ENCODE measurements at places on chromosomes 6 and 20.

DNA sequence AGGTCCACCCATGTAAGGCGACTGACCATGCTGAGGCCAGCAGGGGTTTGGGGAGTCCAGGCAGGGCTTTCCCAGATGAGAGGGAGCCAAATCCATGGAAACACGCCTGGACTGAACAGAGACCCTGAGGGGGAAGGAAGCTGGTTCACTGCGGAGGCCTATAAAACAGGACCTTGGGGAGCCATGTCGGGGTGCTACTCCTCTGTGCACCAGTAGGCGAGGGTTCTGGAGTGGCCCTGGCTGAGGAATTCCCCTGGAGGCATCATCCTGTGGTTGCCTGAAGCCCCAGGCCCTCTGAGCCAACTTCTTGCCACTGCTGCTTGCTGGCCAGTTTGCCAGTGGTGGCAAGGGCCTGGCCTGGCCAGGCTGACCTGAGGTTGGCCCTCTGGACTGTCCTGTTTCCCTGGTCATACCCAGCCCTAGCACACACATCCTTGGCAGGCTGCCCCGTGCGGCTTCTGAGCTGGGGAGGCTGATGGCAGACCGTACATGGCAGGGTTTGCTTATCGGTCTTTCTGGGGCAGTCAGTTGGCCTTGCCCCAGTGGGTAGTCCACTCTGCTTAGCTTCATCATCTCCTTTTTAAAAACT, 2.2 kb upstream of the LRRN4 start:
- no peak for DNase-seq

- peak; percentile 24 for DNase-seq
Measured at GRCh38 chr6:85449818-85450759, at the start of gene NT5E. NT5E (plus strand) TSS chr6:85450083; CDS start chr6:85450140, 57 bp downstream.

- DNase-seq: no peak
Measured at GRCh38 chr6:65819152-65819551, 112.1 kb upstream of the EYS start.

DNA sequence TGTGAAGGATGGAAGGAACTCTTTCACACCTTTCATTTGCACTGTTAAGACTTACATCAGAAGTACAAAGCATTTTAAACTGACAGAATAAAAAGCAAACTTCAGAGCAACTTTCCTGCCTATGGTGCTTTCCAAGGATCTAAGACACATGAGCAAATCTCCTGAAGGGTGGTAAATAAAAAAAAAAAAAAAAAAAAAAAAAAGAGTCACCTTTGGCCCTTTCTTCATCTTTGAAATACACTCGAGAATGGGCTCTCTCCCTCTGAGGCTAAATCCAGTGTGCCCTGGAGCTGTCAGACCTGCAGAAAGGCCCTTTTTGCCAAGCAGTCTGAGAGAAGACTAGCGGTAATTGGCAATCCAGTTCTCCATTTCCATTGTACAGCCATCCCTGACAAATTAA, 1113.8 kb upstream of the FLRT3 start:
- DNase-seq: no peak

DNA sequence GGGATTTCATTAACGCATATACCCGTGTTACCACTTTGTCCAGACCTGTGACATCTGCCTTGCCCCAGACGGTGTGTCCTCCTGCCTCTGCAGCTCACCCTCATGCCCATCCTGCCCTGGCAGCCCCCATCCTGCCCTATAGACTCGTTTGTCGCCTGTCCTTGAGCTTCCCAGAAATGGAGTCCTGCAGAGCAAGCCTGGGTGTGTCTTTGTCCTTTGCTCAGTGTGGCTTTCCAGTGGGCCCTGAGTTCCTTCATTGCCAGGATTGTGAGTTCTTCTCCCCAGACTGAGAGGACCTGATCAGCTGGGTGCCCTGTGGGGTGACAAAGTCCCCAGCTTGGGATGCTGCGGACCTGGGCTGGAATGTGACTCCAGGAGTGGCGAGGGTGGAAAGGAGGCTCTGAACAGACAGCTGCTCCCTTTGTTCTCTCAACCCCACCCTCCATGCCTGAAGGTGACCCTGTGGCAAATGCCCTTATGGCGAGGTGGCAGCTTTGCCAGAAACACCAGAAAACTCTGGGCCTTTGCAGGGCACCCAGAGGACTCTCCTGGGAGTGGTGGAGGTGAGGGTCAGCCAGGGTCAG, 2.4 kb upstream of the CST3 start:
- DNase-seq: no peak

DNA sequence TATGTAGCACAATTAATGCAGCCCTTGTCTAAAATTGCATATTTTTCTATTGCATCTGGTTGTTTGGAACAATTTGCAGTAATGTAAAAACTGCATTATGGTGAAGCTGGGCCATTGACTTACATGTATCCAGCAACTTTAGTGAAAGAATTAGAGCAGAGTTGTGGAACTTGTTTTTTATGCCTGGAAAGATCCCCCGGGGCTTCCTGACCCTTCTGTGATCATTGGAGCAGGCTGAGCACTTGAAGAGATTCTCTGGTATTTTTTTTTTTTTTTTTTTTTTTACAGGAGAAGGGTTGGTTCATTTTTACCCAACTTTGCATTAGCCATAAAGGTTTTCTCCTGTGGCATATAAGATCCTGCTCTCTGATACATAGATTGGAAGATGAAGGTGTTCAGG, 45.0 kb downstream of the LIN28B start:
- no peak for DNase-seq

DNA sequence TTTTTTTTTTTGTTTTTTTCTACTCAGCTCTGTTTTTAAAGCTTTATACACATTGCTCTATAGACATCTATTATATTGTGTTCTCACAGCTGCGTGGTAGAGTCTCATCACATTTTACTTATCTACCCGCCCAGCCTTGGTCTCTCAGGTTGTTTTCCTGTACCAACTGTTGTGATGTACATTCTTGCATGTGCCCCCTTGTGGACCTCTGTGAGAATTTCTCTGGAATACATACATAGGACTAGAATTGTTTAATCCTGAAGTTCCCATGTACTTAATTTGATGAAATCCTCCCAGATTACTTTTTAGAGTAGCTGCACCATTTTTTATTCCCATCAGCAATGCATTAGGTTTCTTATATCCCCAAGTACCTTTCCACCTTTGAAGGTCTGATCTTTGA, 40.4 kb upstream of the TINAG start:
- peak; percentile 67 for DNase-seq

- DNase-seq: no peak
Measured at GRCh38 chr20:9506964-9507369, 7.4 kb upstream of the LAMP5 start.

DNA sequence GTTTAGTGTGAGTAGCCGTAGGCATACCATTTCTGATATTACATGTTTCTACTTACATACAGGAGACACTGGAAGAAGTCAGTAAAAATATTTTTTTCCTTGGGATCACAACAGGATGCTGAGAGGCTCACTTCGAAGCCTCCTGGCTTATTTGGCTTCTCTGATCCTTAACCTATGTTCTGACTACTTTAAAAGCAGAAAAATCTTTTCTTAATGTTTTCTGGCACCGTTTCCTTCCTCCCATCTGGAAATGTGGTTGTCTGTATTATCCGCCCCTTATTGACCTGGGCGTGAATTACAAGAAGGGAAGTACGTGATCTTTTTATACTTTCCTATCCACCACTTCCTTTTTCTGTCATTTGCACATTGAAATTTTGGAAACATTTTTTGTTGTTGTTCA, 379.6 kb downstream of the COL12A1 start:
- DNase-seq: no peak

- DNase-seq: no peak
Measured at GRCh38 chr6:158026901-158027589, 45.4 kb downstream of the SYNJ2 start.

DNA sequence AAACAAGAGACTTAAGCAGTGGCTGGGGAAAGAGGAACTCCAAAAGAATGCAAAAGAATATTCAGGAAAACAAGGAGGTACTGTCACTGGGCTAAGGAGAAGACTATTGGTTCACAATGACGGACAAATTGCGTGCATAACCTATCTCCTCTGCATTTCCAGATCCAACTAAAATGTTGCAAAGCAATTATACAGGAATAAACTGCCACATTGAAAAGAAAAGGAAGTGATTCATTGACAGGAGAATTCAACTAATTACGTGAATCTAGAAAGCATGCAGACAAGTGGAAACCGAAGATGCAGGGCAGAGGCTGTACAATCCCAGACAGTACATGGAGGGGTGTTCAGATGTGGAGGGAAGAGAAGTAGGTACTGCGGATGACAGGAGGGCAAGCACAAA, 152.8 kb upstream of the RIPOR2 start:
- DNase-seq: no peak

- DNase-seq: no peak
Measured at GRCh38 chr20:8670893-8671215, 398.0 kb upstream of the PLCB4 start.

DNA sequence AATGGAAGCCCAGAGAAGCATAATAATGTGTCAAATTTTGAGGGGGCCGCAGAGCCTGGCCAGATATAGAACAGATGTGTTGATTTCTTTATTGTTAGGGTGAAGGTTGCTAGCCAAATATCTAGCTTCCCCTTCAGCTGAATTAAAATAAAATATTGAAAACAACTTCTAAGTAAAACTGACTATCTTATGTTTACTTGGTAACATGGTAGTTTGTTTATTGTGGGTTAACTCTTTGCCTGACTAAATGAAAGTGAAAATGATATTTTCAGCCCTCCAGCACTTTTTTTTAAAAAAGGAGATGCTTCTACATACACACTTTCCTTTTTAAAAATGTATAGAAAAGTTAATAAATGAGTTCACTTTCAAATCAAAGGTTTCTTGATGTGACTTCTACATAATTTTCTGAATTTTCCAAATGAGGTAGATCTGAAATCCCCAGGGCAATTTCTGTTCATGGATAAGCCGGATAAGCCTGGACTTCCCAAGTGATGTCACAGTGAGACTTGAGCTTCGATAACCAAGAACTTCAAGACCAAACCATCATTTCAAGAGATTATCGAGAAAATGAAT, 172.1 kb upstream of the OLIG3 start:
- no peak for DNase-seq

DNA sequence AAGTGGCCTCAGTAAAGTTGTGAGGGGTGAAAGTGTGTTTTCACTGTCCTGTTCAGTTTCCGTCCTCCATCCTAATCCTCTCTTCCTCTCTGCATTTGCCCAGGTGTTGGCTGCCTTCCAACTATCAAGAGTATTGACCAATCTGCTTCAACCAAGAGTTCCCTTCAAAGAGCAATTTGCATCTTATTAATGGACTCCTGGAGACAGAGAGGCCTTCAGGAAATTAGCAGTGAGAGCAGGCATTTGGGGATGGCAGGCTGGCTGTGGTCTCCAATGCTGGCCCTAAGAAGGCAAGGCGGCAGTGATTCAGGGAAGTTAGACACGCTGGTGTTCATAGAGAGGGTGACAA, 77.2 kb downstream of the GPR6 start:
- no peak for DNase-seq

DNA sequence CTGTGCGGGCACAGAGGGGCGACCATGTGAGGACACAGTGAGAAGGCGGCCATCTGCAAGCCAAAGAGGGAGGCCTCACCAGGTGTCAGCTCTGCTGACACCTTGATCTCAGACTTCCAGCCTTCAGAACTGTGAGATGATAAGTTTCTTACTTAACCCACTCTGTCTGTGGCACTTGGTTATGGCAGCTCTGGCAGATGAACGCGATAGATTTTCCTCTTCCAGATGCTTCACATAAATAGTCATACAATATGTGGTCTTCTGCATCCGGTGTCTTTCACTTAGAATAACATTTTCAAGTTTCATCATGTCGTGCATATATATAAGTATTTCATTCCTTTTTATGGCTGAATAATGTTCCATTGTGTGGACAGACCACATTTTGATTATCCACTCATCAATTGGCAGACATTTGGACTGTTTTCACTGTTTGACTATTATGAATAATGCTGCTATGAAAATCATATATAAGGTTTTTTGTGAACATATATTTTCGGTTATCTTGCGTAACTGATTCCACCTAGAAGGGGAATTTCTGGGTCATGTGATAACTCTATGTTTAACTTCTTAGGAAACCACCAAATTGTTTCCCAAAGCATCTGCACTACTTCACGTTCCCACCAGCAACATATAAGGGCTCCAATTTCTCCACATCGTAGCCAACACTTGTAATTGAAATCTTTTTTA, 30.2 kb downstream of the PRR18 start:
- DNase-seq: no peak

DNA sequence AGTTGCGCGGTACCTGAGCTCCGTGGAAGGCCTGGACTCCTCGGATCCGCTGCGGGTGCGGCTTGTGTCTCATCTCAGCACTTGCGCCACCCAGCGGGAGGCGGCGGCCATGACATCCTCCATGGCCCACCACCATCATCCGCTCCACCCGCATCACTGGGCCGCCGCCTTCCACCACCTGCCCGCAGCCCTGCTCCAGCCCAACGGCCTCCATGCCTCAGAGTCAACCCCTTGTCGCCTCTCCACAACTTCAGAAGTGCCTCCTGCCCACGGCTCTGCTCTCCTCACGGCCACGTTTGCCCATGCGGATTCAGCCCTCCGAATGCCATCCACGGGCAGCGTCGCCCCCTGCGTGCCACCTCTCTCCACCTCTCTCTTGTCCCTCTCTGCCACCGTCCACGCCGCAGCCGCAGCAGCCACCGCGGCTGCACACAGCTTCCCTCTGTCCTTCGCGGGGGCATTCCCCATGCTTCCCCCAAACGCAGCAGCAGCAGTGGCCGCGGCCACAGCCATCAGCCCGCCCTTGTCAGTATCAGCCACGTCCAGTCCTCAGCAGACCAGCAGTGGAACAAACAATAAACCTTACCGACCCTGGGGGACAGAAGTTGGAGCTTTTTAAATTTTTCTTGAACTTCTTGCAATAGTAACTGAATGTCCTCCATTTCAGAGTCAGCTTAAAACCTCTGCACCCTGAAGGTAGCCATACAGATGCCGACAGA, 9.9 kb downstream of the HEY2 start:
- no peak for DNase-seq

DNA sequence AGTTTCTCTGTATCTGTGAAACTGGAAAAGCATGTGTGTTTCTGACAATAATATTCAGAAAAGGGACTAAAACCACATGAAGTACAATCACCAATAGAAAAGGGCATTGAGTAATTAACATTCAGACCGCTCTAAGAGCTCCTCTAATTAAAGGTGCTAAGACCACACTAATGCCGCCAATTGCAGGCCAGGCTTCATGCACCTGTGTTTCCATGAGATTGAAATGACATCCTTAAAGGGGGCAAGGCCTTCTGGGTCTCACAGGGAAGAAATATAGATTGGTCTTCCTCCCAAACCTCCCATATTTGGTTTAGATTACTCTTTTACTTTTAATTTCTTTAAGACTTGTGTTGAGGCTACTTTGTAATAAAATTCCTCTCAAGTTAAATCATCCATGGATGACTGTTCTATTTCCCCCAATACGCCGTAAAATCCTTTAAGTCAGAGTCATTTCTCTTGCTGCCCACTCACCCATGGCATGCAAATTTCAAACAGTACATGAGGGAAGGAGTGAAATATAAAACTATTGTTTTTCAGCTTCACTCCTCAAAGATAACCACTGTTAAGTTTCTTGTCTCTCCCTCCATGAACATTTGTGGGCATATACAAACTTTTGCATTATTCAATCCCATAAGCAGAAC, 110.6 kb downstream of the UBE3D start:
- no peak for DNase-seq

DNA sequence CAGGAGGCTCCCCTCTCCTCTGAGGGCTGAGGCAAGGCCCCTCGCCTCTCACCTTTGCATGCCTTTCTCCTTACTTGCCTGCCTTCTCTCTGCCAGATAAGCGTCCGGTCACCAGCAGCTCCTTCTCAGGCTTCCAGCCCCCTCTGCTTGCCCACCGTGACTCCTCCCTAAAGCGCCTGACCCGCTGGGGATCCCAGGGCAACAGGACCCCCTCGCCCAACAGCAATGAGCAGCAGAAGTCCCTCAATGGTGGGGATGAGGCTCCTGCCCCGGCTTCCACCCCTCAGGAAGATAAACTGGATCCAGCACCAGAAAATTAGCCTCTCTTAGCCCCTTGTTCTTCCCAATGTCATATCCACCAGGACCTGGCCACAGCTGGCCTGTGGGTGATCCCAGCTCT, 21.3 kb upstream of the PPARD start:
- DNase-seq: no peak

All from HepG2 (cell line).